ENCODE measurements at places on chromosomes 3 and 15.

DNA sequence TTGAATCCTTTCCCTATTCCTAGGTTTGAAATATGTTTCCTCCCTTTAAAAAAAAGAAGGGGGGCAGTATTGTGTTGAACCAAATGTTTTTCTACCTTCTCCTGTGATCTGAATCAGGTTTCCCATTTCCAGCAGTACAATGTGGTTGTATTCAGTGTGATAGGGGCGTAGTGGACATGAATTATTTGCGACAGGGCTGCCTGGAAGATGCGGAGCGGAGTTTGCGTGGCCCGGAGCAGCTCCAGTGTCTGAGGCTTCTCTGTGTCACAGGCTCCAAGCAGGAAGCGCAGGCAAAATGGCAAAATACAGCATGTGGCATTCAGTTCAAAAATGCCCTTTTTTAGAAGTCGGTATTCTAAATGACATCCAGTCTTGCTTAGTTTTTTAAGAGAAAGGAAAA lies 154.4 kb downstream of the PGPEP1L start:
- DNase-seq = peak; percentile 78

DNA sequence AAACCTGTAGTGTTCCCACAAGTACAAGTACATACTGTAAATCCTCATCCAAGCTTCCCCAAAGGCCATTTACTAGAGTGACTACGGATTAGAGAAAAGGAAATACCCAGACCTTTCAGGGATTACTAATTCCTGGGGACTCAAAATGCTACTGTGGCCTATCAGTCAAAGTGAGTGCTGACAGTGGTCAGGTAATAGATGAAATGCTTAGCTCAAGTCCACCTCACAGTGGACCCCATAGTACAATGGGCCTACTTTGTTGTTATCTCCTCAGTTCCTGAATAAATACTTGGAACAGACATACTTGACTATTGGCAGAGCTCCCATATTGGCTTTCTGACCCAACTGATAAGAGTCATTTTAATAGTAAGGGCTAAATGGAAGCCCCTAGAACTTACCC lies 61.6 kb downstream of the MAP4 start:
- DNase-seq = no peak

GRCh38 chr15:75200765-75201615 lies 692 bp upstream of the C15orf39 start:
- DNase-seq = peak; percentile 76

DNA sequence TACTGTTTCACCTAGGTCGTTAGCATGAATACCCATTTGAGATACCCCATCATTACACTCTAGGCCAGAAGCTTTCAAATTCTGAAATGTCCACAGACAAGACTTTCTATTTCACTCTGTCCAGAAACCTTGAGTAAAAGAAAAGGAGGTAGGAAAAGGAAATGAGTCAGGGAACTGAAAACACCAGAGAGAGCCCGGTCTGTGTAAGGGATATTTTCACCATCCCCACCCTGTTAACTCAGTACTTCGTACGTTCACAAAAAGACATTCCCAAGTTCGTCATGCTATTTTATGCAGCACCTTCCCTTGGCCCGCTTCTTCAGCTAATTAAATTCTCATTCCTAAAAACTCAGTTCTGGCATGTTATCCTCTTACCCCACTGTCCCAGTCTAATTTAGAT lies 89.4 kb upstream of the SOX2 start:
- no peak for DNase-seq

DNA sequence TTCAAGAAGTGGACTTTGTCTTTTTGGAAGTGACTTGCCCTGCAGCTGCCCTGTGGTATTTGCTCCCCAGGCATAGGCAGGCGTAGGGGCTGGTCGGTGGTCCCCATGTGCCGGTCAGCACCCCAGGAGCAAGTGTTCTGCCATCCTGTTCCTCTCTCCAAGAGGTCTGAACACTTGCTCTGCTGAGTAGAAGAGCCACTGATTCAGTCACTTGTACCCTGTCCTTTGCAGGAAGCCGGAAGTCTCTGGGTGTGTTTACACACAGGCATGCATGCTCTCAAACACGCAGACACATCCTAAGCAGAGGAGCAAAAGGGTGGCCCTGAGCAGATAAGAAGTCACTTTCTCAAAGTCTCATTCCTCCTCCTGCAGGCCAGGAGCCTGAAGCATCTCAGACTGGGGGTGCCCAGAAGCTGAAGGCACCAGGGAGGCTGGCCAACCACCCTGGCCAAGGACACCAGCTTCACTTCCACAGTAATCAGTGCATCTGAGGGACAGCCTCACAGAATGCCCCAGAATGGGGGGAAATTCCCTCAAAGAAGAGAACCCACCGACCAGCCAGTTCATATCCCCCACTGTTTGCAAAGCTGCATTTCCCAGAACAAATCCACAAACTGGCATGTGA lies 88.7 kb upstream of the POMGNT2 start:
- peak; percentile 36 for DNase-seq

GRCh38 chr3:121913305-121913990 lies 19.2 kb downstream of the SLC15A2 start:
- DNase-seq = no peak

DNA sequence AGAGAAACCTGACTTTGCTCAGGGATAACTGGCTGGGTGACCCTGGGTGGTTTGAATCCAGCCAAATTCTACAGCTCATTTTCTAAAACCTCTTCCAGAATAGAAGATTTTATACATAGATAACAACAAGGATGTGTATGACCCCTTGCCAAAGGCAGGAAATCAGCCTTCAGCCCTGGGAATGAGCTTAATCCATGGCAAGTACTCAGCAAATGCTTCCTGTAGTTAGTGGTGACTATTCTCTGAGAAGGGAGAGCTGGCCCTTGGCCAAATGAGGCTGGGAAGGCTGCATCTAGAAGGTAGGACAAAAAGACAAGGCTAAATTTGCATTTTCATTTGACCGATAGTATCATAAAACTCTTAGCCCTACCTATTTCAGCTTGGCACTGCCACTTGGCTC lies 4.6 kb upstream of the HACD3 start:
- no peak for DNase-seq

DNA sequence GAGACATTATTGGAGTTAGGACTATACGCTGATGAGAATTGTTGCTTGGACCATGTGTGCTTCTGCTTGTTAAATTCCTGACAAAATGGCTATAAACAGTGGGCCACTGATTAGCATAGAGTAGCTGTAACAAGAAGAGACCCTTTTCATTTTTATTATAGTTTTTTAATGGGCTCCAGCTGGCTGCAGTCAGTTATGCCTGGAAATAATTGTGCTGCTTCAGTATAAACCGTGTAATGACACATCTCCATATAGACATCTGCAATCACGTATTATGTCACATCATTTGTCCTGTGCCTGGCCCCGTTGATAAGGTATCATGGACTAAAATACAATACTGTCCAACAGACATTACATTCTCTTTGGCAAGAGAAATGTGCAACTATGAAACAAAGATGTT lies 50.9 kb downstream of the ARPP21 start:
- DNase-seq = no peak

DNA sequence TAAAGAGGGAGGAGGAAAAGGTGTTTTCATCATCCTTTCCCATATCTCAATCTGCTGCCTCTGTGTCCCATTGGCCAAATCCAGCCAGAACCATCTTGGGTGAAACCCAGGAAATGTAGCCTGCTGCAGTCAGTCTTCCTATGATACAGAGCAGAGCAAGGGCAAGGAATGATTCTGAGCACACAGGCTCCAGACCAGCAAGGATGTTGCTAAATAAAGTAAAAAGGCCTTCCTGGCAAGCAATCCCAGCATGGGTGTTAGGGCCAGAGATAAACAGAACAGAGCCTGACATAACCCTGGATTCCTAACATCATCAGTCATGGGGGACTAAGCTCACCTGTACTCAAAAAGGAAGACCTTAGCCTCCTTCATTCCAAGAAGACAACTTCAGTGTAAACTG lies 90.7 kb upstream of the AGTR1 start:
- no peak for DNase-seq

DNA sequence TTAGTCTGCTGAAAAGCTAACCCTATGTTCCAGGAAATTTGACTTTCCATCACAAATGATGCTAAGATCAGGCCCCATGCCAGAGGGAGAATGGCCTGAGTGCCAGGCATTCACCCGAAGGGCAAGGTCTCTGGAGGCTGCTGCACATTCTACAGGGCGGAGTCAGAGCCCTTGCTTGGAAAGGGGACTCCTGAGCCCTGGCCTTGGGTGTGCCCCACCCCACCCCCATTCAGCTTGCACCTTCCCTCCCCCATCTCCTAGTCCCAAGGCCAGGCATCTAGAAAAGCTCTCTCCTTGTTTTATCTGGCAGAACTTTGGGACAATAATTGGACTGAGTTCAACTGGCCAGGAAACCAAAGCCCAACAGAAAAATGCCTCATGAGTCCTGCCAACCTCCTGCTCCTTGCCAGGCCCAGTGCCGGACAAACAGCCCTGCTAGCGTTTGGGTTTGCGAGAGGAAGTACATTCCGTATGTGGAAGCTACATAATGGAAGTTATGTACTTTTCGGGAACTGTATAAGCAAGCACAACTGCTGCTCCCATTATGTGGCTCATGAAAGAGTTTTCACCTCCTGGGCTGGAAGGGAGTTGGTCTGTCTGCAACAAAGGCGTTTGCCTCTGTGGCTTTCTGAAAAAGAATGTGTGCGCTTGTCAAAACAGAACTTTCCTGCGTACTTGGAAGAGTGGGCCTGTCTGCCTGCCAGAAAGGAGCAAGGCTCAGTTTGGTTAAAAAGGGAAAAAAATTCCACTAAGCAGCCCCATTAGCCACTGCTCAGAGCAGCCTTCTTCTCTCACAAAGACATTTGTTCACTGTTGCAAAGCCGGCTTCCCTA lies 321.5 kb upstream of the CTNNB1 start:
- no peak for DNase-seq

- no peak for DNase-seq
Observed at GRCh38 chr3:186094696-186095425, 14.0 kb downstream of the ETV5 start.

- no peak for DNase-seq
Observed at GRCh38 chr3:191343115-191343514, 12.8 kb upstream of the UTS2B start.

- DNase-seq = no peak
Observed at GRCh38 chr3:134149286-134149685, 101.4 kb downstream of the RYK start.

GRCh38 chr3:40120067-40120692 lies 189.3 kb upstream of the EIF1B start:
- no peak for DNase-seq

Data from thymus (tissue), 14 donors.